Naive thymus-derived CD4-positive, alpha-beta T cell (primary cell): ENCODE measurements at places on chromosomes 7 and 10.

GRCh38 chr7:24922099-24922773, 57.7 kb downstream of the OSBPL3 start:
- DNase-seq, result no peak

DNA sequence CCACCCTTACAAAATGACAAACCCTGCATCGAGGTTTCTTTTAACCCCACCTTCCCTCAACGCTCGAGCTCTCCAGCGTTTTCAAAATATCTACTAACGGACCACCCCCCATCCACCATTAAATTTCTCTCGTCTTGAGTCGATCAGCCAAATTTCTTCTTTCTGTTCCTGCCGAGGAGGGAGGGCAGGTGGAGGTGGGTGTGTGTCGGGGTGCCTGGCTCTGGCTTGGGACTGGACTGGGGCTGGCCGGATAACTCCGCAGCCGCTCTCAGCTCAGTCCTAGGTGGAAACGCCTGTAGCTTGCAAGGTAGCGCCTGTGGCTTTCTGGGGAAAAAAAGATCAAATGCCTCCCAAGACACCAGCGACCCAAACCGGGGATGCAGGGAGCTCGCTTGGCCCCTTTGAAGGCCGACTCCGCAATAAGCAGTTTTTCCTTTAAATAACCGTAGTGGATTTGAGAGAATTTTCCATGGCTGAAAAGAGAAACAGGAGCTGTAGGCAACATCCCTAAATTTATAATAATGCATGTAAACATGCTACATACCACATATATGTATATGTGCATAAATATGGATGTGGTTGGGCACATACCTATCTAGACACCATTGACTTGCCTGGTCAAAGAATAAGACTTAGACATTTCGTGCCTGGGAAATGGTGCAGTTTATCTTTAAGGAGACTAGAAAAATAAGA, 1.9 kb upstream of the TMEM178B start:
- no peak for DNase-seq

DNA sequence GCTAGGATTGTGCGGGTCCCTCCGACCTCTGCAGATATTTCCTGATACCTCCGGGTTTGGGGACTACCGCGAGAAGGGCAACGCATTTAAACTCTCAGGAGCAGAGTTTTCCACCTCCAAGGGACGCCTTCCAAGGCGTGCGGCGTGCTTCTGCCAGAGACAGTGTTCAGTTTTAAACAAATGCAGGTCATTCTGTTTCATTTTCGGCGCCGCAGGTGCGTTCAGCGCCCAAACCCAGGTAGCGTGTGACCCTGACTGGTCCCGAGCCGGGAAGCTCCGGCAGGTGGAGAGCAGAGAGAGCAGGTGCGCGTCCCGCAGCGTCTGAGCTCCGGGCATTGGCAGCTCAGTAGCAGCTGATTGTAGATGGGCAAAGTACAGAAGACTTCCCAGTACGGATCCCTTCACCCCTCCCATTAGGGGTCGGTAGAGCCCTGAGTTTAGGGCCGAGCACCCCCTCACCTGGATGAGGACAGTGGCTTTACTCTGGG, 1.4 kb upstream of the CYP26A1 start:
- DNase-seq, result no peak

GRCh38 chr10:130751851-130752250, 559.7 kb downstream of the TCERG1L start:
- no peak for DNase-seq
